Activated naive CD8-positive, alpha-beta T cell treated with anti-CD3 and anti-CD28 coated beads, Interleukin-2, amount 50 U/mL, for 16 hours (primary cell): ENCODE measurements at places on chromosomes 2 and 18.

DNA sequence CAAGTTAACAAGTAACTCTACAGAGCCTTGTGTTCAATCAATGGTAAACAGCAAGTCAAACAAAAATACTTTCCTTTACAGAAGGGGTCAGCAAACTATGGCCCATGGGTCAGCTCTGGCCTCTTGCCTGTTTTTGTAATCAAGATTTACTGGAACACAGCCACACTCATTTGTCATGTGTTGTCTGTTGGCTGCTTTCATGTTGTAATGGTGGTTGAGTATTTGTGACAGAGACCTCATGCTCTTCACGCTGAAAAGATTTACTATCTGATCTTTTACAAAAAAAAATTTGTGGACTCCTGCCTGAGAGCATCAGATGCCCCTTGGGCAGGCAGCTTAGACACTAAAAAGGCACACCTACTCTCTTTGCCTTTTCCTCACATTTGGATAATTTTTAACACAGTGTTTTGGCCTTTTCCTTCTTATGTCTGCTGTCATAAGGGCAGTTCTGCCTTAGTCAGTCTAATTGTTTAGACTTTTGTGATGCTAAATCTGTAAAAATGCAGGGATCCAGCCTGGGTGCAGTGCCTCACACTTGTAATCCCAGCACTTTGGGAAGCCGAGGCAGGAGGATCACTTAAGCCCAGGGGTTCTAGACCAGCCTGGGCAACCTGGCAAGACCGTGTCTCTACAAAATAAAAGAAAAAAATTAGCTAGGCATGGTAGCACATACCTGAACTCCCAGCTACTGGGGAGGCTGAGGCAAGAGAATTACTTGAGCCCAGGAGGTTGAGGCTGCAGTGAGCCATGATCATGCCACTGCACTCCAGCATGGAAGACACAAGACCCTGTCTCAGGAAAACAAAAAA lies 18.3 kb downstream of the IL1B start:
- no peak for DNase-seq

DNA sequence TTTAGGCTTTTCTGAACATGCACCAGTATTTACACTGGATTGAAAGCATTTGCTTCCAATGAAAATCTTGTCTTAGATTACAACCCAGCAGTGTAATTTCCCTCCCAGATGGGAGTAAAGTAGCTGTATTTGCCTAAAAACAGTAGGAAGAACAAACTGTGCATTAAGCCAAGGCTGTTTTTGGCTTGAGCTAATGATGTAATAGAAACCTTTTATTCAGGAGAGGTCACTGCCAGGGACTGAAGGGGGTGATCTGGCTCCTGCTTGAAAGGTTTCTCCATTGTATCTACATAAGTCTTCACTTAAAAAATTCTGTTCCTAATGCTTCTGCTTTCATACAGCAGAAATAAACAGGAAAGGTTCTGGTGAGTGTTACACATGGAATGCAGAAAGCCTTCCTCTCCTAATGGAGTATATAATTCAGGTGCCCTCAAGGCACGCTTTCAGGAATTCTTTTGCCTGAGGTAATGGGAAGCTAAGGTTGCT lies 74.4 kb downstream of the MEIS1 start:
- no peak for DNase-seq

DNA sequence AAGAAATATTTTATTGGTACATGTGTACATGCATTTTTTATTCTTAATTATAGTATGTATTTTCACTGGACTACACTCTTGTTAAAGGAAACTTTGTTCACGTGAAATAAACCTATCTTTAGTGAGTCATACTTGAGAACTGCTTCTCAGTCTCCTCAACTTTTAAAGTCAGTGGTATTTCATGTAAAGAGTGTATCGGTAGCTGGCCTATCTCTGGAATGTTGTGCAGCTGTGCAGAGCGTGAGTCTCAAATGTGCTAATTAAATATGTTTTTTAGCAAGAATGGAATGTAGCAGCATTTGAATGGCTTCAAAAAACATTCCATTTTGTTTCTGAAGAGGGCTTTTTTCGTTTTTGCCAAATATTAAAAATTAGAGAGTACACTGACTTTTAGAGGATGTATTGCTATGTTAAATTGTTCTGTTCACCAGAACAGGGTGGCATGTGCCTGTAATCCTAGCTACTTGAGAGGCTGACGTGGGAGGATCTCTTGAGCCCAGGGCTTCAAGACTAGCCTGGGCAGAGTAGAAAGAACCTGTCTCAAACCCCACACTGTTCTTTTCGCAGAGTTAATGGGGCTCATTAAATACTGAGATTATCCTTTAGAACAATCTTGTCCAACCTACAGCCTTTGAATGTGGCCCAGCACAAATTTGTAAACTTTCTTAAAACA lies 14.3 kb downstream of the SPTBN1 start:
- DNase-seq = no peak

DNA sequence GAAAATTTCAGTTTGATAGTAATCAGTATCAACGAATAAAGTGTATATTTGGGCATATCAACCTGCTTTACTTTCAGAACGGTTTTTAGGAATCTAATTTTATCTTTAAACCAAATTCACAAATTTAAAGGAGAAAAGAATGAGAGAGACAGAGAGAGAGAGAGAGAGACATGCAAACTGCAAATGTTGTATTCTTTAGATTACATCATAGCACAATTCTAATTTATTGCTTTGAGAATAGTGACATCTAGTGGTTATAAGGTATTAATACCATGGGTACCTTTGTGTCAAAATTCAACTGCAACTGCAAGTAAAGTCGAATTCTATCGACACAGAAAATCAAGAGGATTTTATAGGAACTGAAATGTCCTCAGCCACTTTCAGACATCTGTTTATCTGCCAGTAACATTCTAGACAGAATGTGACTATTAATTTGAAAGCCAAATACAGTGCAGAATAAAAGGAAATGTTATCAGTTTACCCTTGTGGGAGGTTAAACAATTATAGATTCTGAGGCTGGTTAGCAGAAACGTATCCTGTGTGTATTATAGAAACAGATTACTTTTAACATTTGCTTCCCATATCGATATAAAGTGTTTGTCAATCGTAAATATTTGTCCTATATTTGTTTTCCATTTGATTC lies 529.8 kb upstream of the VRK2 start:
- DNase-seq = no peak

GRCh38 chr18:38941711-38942561 lies 1376.3 kb upstream of the CELF4 start:
- no peak for DNase-seq

DNA sequence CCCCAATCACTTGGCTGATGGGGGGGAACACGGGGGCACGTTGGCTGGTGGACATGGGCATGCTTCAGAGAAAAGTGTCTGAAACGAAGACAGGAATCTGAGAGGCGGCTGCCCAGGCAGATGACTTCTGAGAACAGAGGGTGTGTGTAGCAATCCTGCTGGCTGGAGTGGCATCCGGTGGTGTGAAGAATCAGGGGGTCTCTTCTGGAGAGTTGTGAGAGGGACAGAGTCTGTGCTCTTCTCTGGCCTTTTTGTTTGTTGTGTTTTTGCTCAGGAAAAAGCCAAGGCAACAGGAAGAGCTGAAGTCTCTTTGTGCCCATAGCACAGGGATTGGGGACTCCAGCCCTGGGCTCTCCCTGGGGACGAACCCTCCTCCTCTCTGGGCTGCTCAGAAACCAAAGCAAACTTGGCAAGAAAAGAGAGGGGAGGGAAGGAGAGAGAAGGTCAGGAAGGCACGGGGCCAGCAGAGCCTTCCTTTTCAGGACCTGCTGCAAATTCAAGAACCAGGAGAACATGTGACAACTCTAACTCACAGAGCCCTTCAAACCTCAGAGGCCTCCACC lies 97.0 kb upstream of the SMAD2 start:
- no peak for DNase-seq

- DNase-seq = no peak
Observed at GRCh38 chr2:237700512-237701032, 73.2 kb downstream of the LRRFIP1 start.

DNA sequence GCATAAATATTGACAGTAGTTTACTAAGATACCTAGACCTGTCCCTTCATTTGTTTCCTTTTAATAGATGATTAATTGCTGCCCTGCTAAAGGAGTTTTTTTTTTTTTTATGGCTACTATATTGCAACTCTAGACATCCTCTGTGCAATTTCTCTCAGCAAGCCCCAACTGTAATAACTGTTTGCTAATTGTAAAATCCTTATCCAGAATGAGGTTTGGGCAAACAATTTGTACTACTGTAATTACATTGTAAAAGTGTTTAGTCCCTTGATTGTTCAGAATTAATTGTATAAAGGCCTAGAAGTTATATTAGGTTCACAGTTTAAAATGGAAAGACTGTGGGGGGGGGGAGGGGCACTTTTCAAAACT lies 3.7 kb upstream of the MEIS1 start:
- no peak for DNase-seq

- DNase-seq = no peak
Observed at GRCh38 chr2:145799595-145800108, 1279.7 kb upstream of the ZEB2 start.

- no peak for DNase-seq
Observed at GRCh38 chr18:46506974-46507586, 149.9 kb downstream of the LOXHD1 start.
